ENCODE measurements at places on chromosomes 1 and 21.

GRCh38 chr1:238063454-238063853 lies 172.7 kb upstream of the ZP4 start:
- DNase-seq = no peak

- DNase-seq = no peak
Measured at GRCh38 chr1:2966449-2967328, 54.6 kb upstream of the ACTRT2 start.

DNA sequence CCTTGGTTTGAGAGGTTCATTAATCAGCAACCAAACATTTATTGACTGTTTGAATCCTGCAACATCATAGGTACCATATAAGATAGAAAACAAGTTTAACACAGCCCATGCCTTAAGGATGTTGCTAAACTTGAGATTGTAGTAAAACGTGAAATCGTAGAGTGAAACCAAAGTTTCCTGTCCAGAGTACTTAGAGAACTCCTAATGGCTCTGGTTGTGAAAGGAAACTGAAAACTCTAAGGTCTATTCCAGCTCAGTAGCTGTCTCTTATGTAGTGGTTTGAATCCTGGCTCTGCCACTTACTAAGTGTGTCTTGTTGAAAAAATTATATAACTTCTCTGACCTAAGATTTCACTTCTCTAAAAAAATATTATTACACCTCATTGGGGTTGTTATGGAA lies 310.9 kb downstream of the NTNG1 start:
- no peak for DNase-seq

- DNase-seq = no peak
Measured at GRCh38 chr1:90729504-90730242, 12.6 kb upstream of the BARHL2 start.

DNA sequence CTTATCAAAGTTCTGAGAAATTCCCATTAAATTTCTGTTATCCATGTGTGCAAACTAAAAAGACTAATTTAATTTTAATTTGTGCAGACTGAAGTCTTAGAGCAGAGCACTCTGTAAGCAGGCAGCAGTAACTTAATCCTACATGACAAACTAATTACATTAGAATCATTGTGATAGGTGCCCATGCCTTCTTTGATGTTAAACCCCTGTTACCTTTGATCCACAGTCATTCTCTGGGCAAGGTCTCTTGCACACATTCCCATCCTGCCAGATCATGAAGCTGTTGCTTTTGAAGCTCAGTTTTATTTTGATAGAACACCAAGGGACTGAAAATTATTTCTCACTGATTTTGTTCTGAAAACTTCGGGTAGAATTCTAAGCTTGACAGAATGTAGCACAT lies 77.2 kb downstream of the BCAR3 start:
- no peak for DNase-seq

- DNase-seq = no peak
Measured at GRCh38 chr21:32022146-32022545, 149.3 kb downstream of the HUNK start.

DNA sequence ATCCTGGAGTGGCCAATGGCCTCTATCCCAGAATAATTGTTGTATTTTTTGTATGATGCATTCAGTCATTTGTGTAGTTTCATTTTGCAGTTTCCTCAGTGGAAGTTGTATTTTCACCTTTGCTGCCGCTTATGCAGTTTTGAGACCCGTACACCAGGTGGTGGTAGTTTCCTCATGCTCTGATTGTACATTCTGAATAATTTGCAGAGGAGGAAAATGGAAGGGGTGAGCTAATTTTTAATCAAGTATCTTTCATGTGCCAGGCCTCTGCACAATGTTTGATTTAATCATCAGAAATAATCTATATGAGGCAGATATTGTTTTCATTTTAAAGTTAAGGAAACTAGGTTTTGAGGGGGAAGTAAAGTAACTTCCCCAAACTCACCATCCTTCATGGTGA lies 29.5 kb downstream of the HLX start:
- no peak for DNase-seq
